ENCODE measurements at places on chromosomes 5 and 9.

- DNase-seq, result peak; percentile 34
These were observed 52.6 kb downstream of the MED27 start for GRCh38 chr9:132026932-132027585.

DNA sequence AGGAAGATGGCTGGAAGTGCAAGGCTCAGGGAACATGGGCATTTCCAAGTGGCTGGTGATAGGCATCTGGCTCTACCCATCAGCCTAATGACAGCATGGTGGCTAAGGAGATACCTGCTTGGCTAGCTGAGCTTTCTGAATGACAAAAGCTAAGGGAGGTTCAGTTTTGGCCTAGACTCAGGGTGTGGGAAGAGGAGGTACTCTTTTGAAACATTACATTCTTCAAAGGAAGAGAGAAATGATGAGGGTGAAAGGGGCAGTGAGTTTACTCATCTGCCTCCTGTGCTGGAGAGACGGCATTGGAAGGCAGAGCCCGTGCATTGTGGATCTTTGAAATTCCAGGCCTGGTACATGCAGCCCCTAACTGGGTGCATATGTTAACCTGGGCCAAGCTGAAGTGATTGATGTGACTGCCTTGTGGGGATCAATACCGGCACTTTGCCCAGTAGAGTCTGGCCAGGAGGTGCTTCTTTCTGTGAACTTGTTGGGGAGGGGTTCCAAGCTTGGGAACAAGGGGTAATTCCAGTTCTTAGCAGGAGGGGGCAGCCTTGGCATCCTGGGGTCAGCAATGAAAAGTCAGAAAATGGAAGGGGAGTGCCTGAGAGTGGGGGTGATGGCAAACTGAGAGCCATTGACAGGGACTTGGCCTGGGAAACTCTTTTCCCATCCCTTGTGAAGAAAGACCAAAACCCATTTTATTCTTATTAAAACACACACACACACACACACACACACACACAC, 108.6 kb downstream of the ACER2 start:
- DNase-seq, result no peak

GRCh38 chr5:69010476-69010875, 83.3 kb upstream of the SLC30A5 start:
- no peak for DNase-seq

DNA sequence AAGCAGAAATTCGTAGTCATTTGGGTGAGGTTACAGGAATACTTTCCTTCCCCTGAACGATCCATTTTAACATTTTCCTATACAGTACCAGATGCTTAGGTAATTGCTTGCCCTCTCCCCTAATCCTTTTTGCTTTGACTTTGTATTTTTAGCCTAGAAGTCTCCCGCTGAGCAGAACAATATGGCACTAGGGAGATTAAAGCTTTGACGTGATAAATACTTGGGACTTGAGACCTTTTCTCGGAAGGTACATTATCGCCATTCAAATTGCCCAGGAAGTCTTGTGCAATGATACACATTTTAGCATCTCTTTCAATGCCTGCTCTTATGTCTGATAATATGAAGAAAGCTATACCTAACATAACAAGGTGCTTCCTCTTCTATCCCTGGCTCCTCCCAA, 22.9 kb upstream of the SPATA31C2 start:
- DNase-seq, result no peak

DNA sequence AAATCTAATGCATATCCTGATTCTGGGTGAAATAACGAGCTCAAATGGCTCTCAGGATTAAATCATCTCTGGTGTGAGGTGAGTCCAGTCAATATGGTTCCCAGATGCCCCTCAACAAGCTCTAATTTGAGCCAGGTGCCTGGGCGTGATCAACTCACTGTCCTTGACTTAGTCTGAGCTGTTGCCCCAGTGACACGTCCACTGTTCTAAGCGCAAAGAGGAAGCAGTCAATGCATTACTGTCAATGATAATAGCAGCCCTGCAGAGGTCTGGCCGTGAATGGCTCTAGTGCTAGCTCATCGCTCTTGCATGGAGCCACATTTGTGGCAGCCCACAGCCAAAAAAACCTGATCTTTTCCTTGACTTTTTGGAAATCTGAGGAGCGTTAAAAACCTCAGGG, 128.6 kb upstream of the EFNA5 start:
- no peak for DNase-seq

DNA sequence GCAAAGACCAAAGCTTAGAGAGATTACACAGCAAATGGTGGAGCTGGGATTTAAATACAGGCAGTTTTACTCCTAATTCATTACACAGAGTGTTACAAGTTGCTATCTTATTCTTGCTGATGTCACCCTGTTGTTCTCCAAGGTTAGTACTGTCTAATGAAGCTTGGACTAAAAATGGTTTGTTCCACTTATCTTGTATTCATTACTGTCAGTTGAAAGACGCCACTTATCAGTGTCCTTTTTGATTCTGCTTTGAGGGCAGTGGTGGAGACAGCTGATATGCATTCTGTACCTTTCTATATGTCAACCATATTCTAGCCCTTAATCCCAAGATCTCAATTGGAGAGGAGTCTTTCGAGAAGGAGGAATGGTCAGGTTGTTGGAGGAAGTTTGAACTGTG, 14.0 kb upstream of the DENND4C start:
- DNase-seq, result no peak

DNA sequence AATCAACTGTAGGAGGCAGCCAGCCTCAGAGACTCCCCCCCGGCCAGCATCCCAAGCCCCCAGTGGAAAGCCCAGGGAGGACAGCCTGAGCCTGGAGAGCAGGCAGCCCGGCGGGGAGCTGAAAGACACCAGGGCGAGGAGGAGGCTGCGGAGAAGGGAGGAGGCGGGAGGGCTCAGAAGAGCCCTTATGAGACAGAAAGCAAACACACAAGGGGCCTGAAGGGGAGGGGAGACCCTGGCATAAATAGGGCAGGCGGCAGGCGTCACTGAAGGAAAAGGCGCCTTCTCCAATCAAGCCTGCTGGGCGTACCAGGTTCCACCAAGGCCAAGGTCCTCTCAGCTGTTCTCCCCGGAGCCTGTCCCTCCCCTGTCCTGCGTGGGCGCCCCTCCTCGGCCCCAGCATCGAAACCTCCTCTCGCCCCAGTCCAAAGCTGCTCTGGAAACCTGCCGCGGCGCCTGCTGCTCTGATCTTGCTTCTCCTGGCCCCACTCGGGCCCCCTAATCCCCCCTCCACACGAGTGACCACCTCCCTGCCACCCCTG, 1.3 kb downstream of the SLC9A3 start:
- DNase-seq, result no peak

- DNase-seq, result no peak
These were observed 114.6 kb upstream of the CD180 start for GRCh38 chr5:67311208-67311607.

DNA sequence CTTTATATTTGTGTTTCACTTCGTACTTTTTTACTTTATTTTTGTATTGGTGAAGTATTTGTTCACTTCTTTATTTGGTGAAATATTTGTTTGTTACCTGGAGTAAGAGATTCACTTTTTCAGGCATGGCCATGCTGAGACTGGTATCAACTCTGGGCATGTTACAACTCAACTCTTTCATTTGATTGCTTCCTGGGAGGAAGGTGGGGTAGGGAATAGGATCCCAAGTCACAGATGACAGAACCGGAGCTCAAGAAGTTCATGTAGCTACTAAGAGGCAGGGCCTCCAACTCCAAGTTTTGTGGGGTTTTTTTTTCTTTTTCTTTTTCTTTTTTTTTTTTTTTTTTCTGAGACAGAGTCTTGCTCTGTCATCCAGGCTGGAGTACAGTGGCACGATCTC, 6.1 kb upstream of the ADGRD2 start:
- no peak for DNase-seq

DNA sequence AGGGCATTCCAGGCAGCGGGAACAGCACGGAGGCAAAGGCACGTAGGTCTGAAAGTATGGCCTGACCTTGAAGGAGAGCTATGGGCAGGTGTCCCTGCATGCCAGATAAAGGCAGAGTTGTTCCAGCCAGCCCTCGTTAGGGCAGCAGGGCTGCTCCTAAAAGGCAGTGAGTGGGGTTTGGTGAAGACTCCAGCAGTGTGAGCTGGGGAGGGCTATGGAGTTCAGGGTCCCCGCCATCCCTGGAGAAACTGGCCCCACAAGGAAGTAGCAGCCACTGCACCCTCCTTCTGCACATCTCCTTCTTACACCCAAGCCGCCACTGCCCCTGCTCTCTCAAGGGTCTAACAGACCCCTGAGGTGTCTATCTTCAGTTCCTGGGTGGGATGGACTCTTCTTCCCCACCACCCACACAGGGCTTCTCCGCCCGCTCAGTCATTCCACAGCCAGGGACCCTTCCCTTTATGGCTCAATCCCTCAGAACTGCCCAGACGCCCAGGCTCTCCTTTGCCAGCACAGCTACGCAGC, 1.4 kb downstream of the AKNA start:
- no peak for DNase-seq

DNA sequence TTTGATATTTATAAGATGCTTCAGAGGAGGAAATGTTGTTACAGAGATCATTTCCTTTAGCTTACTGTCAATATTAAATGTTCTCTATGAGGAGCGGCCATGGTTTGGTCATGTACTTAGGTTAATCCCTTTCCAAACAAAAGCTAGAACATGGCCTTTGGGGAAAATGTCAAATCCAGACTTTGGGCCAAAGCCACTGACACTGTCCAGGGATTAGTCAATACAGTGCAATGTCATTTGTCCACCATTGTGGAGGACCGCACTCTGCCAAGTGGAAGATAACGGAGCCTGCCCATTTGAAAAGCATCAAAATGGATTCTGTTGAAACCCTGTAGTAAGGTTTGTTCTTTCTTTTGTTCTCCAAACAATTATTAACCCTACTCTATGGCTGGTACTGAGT, 50.1 kb downstream of the FRMPD1 start:
- DNase-seq, result no peak
